H4 (cell line): ENCODE measurements at places on chromosomes 5 and 9.

DNA sequence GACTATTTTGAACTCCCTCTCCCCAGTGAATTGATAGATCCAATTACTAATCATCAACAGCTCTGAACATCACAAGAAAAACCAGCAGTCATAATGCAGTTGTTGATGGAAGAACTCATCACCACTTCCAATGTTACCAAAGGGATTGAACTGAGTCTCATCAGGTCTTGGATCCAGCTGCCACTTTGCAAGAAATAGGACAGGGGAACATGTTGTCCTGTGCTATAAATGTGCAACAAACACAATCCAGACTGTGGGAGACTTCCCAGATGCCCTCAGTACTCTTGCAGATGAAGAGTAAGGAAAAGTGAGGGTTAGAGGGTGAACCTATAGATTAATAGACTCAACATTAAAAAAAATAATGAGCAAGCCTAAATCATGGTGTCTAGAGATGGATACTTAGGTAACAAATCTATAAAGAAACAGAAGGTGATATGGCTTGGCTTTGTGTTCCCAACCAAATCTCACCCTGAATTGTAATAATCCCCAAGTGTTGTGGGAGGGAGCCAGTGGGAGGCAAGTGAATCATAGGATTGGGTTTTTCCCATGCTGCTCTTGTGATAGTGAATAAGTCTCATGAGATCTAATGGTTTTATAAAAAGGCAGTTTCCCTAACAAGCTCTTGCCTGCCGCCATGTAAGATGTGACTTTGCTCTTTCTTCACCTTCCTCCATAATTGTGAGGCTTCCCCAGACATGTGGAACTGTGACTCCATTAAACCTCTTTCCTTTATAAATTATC lies 63.4 kb upstream of the PAPPA start:
- no peak for DNase-seq

DNA sequence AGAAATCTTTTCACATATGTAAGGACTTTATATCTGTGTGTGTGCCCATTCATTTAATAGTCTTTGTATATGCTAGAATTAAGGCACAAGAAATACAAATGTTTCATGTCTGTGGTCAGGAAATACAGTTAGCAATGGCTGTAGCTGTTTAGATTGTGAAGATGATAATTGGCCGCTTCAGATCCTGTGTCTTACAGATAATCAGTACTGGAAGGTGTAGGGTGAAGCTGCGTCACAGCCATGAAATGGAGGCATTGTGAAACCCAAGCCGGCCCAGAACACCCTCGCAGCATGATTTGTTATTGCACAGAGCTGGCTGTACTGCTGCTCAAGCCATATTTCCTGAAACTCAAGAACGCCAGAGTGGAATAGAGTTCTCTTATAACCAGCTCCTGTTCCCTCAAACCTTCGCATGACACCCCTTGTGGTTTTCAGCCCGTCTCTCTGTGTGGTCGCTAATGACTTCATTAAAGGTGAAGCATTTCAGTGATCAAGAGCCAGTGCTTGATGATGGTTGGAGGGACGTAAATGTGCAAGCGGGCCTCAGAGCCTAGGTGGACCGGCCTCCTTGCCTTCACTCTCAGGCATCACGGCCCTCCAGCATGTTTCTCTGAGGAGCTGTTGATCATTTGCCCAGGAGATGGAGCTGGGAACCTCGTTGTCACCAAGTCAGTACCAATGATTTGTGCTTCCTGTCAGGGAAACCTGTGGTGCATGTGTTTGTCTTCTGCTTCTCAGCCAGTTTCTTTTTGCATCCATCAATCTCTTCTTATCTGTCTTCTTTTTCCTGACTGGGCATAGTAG lies 80.1 kb downstream of the F2RL2 start:
- DNase-seq: no peak

- no peak for DNase-seq
These were observed 182.9 kb downstream of the CCDC192 start for GRCh38 chr5:127886081-127886480.

DNA sequence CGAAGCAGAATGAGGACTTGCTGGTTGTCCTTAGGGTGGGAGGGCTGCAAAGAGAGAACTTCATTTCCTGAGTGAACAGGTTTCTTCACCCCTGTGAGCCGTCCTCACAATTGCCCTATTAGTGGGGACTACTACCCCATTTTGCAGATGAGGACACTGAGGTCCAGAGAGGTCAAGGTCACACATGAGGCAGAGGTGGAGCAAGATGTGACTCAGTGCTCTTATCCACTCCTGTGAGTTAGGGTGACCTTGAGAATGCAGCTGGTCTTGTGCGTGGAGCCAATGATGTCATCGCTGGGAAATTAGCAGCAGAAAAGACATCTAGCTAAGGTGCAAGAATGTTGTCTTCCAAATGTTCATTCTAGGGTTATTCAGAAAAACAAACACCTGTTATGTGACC lies 26.9 kb downstream of the GPRIN1 start:
- DNase-seq: no peak

- no peak for DNase-seq
These were observed 19.0 kb downstream of the PNPLA7 start for GRCh38 chr9:137531099-137531765.

- DNase-seq: no peak
These were observed 639.0 kb upstream of the ITGA1 start for GRCh38 chr5:52148679-52149078.

GRCh38 chr9:99421369-99421768 lies 199.3 kb downstream of the SEC61B start:
- DNase-seq: no peak

- DNase-seq: no peak
These were observed 22.4 kb downstream of the ZDHHC11B start for GRCh38 chr5:761854-762710.

- DNase-seq: peak; percentile 30
These were observed 505 bp downstream of the C5orf34 start for GRCh38 chr5:43514471-43514815.

GRCh38 chr5:140399979-140400729 lies 1.5 kb upstream of the ANKHD1 start:
- no peak for DNase-seq

GRCh38 chr9:89167788-89168187 lies 10.8 kb downstream of the SHC3 start:
- DNase-seq: no peak

- no peak for DNase-seq
These were observed 3.3 kb downstream of the NR5A1 start for GRCh38 chr9:124503713-124504529.

DNA sequence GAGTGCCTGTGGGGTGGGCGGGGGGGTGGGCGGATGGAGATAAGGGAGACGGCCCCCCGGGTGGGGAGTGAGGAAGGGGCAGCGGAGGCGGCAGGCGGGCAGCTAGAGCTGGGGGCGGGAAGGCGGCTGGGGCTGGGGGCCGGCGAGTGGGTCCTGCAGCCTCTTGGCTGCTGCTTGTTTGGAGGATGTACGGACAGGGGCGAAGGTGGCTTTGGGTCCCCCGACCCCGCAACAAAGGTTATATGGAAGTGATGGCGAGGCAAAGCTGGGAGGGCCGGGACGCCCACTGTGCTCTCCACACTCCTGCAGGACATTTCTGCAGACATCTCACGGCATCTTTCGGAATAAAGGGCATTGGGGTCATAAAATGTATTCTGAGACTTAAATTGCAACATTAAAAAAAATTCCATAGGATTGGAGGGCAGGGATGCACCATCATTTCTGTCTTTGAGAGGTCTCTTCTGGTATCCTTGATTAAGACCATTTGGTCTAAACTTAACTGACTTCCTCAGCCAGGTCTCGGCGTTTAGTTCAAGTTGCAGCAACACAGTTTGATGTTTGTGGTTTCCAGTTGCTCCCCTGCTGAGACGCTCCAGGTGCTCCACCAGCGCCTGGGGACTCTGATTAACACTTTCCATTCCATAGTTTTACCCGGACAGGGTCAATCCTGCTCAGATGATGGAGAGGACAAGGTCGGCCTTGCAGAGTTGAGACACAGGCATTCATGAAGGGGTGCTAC lies 101.6 kb upstream of the SSBP2 start:
- peak; percentile 54 for DNase-seq

DNA sequence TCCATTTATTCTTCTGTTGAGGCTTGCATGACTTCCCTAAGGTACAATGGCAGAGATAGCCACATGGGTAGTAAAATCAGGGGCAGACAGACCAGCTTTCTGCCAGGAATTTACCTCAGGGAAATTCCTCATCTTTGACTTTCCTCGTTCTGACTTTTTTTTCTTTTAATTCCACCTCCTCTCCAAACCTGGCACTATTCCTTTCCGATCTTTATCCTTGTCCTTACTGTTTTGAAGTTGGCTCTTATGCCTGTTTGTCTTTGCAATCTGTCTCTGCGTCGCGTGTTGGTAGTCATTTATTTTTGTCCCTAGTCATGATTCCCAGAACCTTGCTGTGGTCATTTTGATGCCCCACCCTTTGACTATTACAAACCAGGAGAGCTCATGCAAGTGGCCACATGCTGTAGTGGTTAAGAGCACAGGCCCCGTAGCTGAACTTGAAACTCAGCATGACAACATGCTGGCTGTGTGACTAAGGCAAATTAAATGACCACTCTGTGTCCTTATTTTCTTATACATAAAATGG lies 19.0 kb downstream of the TMC1 start:
- peak; percentile 97 for DNase-seq

GRCh38 chr5:79857714-79858409 lies 133.2 kb downstream of the MTX3 start:
- peak; percentile 52 for DNase-seq

- DNase-seq: no peak
These were observed 53.4 kb downstream of the ROR2 start for GRCh38 chr9:91896513-91897121.

GRCh38 chr9:99822806-99823591 lies 1.3 kb downstream of the NR4A3 start:
- peak; percentile 23 for DNase-seq

GRCh38 chr5:104370523-104370922 lies 807.9 kb upstream of the NUDT12 start:
- DNase-seq: no peak

DNA sequence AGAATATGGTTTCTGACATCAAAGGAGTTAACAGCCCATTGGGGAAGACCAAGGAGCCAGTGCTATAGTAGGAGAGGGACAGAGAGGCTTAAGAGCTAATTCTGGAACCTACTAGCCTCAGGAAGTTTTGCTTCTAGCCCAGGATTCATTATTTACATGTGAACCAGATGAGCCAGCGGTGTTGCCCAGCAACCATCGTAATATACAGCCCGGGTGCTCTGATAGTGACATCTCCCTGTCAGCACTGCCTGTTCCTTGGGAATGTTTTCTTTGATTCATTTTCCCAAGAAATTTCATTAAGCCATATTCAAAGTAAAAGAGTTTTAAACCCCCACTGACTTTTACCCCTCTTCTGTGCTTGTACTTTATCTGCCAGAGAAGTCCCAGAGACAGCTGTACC lies 217.4 kb upstream of the ADAMTSL1 start:
- no peak for DNase-seq

DNA sequence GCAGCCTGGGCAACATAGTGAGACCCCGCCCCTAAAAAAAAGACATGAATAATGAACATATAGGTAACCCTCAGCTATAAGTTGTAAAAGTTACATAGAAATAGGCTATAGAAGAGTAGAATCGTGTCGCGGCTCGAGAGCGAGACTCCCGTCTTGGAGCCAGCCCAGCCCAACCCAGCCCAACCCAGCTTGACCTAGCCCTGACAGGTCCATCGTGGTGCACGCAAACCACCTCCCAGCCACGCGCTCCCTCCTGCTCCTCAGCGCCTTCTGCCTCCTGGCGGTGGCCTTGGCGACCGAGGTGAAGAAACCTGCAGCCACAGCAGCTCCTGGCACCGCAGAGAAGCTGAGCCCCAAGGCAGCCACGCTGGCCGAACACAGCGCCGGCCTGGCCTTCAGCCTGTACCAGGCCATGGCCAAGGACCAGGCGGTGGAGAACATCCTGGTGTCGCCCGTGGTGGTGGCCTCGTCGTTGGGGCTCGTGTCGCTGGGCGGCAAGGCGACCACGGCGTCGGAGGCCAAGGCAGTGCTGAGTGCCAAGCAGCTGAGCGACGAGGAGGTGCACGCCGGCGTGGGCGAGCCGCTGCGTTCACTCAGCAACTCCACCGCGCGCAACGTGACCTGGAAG lies 10.8 kb downstream of the KIF24 start:
- DNase-seq: no peak

- no peak for DNase-seq
These were observed at the start of gene GRIN1 for GRCh38 chr9:137138722-137139467. Gene GRIN1, plus strand, starts transcription at chr9:137139154. Its CDS starts 333 bp downstream, at chr9:137139487.

- no peak for DNase-seq
These were observed 184.6 kb upstream of the PUM3 start for GRCh38 chr9:3028535-3028934.

DNA sequence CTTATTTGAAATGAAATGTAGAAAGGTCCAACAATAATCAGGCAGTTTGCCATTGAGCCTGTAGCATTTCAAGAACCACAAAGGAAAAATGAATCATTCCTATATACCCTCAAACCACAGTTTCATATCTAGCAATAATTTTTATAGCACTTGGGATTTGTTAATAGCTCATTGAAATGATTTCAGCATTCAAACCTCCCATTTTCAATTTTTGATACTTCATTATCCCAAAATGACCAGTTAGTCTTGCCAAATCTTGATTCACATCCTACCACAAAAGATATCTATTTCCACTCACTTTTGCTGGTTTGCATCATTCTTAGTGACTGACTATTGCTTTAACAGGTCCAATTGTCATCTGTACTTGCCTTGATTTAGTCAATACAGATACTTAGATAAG lies 790.1 kb downstream of the TLE1 start:
- no peak for DNase-seq

DNA sequence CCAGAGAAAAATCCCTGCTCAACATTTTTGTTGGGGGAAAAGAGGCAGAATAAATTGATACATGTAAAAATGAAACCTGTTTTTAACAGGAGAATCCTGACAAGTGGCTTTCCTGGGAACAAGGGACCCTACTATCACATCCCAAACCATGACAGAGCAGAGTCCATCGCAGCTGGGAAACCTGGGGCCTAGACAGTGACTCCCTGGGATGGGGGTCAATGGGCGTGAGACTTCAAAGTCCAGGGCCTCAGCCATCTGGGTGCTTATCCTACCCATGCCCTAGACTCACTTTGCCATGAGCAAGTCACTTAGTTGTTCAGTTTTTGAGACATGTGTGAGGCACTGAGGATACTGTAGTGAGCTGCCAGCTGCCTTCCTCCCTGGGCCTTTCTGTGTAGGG lies 5.7 kb downstream of the TCOF1 start:
- DNase-seq: no peak

- no peak for DNase-seq
These were observed 27.0 kb downstream of the CATSPER3 start for GRCh38 chr5:134994560-134995156.

GRCh38 chr5:36570301-36571095 lies 35.9 kb upstream of the SLC1A3 start:
- peak; percentile 51 for DNase-seq

GRCh38 chr9:110346325-110346724 lies 8.7 kb upstream of the TXNDC8 start:
- no peak for DNase-seq
